NCI-H226 (cell line): ENCODE measurements at places on chromosomes 1 and 21.

- DNase-seq = no peak
These were observed 64.3 kb upstream of the VANGL1 start for GRCh38 chr1:115577513-115577912.

DNA sequence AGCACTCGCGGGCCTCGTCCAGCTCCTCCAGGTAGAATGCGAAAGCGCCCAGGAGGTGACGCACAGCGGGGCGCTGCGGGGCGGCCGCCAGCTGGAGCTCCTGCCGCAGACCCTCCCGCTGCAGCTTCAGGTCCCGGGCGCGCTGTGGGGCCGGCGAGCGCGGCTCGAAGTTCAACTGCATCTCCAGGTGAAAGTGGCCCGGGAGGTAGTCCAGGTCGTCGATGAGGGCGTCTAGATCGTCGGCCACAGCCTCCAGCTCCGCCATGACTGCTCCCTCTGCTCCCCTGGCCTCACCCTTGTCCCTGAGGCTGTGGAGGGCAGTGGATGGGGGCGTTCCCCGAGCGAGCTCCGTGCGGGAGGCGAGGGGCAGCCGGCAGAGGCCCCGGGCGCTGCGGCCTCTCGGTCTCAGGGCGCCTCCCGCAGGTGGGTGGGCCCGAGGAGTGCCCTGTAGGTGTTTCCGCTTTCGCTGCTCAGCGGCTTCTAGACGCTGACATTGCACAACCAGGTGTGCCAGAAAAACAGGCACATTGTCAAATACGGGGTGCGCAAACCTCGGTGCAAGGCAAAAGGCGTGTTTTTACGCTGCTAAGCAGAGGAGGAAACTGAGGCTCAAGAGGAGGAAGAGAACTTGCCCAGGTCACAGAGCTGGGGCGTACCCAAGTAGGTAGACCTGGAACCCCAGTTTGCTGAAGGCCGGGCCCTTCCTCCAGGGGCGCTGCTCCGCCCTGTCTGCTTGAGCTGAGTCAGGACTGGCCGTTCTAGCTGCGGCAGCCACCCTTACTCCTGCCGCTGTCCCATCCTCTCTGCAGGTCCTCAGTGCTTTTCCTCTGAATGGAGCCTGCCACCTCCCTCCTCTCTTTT is at the start of gene TTC22:
TTC22 (minus strand) TSS at position 425 of the 861 bp plus-strand sequence; CDS start at position 265, 160 bp downstream.
- DNase-seq = peak; percentile 23

DNA sequence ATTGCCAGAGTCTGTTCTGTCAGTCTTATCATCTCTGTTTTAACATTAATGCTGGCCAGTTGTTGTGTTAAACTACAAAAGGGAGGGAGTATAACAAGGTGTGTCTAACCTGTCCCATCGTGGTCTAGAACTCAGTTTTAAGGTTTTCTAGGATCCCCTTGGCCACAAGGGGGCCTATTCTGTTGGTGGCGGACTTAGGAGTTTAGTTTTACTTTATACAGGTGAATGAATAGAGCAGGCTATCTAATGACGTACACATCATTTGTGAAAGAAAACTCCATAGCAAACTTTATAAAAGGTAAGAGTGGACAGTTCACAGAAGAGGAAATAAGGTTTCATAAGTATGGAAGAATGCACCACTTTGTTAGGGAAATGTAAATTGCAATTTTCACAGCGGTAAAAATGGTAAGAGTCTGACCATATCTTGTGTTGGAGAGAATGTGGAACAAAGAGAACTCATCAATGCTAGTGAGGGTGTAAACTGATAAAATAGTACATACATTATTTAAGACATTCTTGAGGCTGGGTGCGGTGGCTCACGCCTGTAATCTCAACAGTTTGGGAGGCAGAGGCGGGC is 2.5 kb upstream of the ATF6 start:
- no peak for DNase-seq

- DNase-seq = no peak
These were observed 465.7 kb downstream of the USP25 start for GRCh38 chr21:16195538-16195910.

GRCh38 chr1:175157200-175157599 is 35.4 kb downstream of the KIAA0040 start:
- DNase-seq = no peak

DNA sequence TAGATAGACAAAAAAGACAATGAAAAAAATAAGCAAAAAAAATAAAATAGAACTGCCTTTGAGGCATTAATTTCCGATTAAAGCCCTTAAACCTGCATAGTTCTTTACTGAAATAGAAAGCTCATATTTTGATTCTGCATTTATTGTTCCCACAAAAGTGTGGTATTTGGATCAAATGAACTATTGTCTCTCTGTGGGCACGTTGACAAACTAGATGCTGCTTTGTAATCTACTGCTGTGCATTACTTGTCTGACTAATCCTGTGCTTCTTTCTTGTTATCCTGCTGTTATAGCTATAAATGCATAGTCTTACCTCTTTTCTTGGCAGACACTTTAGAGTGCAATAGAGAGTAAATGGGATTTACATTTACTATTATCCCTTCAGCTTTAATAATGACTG is 31.4 kb upstream of the SLC35D1 start:
- DNase-seq = no peak

GRCh38 chr1:200038981-200039848 is 11.7 kb downstream of the NR5A2 start:
- no peak for DNase-seq
